ENCODE measurements at places on chromosomes 12 and 14. TPM values are rescaled to one million over a fixed set of nuclear protein-coding genes. Genes with fewer than 3 reads are reported as not detected.

- peaks cover 22% of the 10 kb centered on the region for H3K4me1 ChIP-seq
- peak overlapping the region; percentile 48 for H3K4me3 ChIP-seq
- peak overlapping the region; percentile 48 for H3K27ac ChIP-seq
- H3K27me3 ChIP-seq, result no peaks in the 10 kb centered on the region
Measured at GRCh38 chr14:61749867-61750266, 12.4 kb upstream of the SNAPC1 start.

DNA sequence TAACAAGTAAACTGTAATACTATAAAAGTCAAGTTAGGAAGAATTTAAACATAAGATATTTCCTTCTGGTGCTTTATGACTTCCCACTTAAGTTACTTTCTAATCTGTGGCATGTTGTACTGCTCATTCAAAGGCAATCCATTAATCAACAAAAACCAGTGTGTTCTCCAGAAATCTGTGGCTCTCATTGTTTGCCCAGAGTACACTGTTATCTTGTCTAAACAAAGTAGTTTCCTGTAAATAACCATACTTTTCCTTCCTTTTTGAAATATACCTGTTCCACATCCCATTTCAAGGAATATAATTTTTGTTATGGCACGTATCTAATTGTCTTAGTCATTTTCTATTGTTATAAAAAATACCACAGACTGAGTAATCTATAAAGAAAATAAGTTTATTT lies 184.1 kb downstream of the CCER1 start:
- no peaks in the 10 kb centered on the region for H3K27me3 ChIP-seq
- no peaks in the 10 kb centered on the region for H3K36me3 ChIP-seq
- H3K4me3 ChIP-seq, result no peak overlapping the region
- H3K4me1 ChIP-seq, result no peaks in the 10 kb centered on the region
- DNase-seq, result no peak

The RNASE7 gene
- not detected for total RNA-seq

DNA sequence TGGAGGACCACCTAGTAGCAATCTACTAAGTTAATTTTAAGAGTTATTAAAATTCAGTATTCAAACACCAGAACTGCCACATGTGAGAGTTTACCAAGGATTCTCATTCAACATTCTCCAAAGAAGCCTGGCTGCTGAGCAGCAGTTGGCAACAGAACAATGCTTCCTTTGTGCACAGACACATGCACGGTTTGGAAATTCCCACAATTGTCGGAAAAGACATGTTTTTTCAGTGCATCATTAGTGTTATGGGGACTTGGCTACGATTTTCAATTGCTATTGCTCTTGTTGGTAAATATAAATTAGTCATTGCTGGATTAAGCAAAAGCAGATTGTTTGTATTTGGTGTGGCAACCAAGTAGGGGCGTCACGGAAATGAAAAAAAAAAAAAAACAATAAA lies 22.2 kb downstream of the ST8SIA1 start:
- no peaks in the 10 kb centered on the region for H3K4me1 ChIP-seq
- DNase-seq, result no peak
- no peak overlapping the region for H3K27ac ChIP-seq
- H3K4me3 ChIP-seq, result no peak overlapping the region

The ASIC1 gene
- 1.6 TPM for total RNA-seq

GRCh38 chr12:16849473-16849872 lies 243.5 kb upstream of the LMO3 start:
- DNase-seq, result no peak
- no peak overlapping the region for H3K27ac ChIP-seq
- H3K4me3 ChIP-seq, result no peak overlapping the region
